Posterior cingulate gyrus (tissue), 11 donors: ENCODE measurements at places on chromosomes 16 and 17.

- no peak for DNase-seq
Observed at GRCh38 chr16:71956486-71956885, 43.7 kb downstream of the PKD1L3 start.

DNA sequence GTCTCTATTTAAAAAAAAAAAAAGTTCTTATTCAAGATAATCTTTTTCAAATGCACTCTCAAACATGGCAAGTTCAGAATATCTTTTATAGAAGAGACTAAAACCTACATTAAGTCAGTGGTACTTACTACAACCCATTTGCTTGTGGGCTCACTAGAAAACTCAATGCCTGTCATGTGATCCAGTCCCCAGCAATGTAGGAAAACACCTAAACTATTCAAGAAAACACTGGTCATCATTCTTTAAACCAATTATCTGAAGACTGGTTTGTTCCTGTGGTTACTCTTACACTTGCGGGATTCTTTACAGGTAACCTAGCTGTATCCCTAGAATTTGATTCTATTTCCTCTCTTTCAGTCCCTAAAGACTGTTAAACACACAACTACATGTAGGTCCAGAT, 19.6 kb downstream of the MED13 start:
- DNase-seq: no peak

DNA sequence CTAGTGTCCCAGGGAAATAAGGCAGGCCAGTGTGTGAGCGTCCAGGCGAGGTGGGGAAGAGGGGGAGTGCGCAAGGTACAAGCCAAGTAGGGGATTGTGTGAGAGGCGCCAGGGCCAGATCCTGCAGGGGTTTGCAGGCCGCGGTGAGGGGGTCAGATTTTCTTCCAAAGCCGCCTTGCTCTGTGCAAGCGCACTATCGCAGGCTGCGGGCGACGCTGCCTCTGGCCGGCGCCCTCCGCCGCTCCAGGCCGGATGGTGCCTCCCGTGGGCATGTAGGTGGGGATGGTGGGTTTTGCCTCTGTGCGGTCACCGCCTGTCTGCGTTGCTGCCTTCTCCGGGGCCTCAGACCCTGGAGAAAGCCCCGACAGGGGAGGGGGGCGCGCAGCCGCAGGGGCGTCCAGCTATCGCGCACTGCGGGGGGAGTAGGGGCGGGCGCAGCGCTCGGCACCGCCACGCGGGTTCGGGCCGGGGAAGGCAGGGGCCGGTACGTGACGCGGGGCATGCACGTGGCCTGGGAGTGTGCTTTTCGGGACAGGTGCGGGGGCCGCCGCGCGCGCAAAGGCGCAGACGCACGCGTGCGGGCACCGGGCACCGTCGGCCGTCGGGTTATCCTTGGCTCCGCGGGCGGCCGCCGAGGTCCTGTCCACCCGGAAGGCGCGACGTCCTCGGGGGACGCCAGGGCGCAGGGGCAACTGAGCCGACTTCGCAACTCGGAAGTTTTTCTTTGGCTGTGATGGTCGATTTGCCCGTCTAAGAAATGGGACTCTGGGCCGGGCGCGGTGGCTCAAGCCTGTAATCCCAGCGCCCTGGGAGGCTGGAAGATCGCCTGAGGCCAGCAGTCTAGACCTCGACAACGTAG, 1.1 kb upstream of the HAPSTR1 start:
- DNase-seq: no peak

GRCh38 chr17:43905985-43906852, 1.1 kb downstream of the MPP2 start:
- DNase-seq: peak; percentile 87

DNA sequence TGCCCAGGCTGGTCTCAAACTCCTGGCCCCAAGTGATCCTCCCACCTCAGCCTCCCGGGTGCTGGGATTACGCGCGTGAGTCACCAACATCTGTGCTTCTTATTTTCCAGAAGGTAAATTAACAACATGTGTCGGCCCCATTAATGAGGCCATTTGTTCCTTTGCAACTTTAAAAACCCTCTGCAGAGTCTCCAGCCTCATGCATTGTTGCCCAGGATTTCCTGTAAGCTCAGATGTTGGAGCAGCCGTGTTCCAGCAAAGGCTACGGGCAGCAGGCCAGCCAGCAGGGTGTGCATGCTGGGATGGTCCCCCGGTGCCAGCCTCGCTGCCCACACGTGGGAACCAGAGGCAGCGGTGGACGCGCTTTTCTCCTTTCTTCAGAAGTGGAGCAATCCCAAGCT, 19.1 kb upstream of the HEXD start:
- DNase-seq: peak; percentile 39

GRCh38 chr16:87765473-87765775, 362 bp downstream of the KLHDC4 start:
- DNase-seq: no peak

DNA sequence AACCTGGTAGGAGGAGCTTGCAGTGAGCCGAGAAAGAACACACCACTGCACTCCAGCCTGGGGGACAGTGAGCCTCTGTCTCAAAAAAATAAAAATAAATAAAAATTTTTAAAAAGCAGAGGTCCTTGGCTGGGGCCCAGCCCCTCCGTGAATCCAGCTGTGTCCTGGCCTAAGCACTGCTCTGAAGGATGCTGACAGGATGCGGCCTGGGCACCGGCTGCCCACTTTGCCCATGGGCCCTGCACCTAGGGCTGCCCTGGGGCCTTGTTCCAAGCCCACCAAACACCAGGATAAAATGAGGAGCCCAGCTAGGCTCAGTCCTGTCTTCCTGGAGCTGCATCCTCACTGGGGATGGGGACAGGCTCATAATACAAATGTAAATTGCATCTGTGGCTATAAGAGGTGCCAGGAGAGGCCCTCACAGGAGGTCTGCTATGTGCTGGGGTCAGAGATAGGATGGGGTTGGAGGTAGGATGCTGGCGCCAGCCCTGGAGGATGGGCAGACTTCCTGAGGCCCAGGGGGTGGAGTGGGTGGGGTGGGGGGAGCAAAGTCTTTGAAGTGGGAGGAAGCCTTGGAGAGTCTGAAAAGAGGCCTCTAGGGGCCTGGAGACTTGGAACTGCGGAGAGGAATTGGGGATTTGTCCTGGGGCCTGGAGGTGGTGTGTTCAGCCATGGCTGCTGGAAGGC, 6.2 kb downstream of the C16orf89 start:
- no peak for DNase-seq

- no peak for DNase-seq
Observed at GRCh38 chr17:70961341-70961740, 792.0 kb downstream of the KCNJ2 start.

GRCh38 chr16:30927789-30928378, 4.5 kb downstream of the FBXL19 start:
- DNase-seq: peak; percentile 78

DNA sequence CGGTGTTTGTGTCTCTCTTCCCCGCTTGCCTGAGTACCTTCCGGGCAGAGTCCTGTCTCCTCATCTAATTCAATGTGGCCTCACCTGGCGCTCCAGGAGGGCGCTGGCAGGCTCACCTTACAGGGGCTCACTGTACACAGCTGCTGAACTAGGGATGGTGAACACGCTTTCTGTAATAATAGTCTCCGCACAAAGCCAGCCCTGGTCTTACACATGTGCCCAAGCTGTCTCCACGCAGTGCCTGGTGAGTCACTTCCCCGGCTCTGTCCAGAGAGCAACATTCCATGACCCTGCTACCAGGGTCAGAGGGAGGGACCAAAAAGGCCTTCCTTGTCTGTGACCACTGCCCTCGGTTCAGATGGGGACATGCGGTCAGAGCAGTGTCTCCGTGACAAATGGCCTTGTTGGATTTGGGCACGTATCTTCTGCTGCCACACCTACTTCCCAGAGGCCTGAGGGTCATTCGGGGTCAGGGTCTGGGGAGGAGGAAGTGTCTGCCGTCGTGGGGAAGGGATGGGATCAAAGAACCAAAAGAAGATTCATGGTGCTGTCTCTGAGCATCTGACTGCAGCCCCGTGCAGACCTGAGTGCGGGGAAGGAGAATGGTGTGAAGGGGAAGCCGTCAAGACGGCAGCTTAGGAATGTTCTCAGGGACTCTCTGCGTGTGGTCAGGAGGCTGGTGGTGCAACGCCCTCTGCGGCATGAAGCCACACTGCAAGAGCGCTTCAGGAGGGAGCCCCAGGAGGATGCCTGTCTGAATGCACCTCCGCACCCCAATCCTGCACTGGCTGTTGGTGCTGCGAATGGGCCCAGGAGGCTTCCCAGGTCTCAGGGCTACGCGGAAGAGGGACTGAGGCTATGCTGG, 68.8 kb downstream of the IL21R start:
- DNase-seq: peak; percentile 5

DNA sequence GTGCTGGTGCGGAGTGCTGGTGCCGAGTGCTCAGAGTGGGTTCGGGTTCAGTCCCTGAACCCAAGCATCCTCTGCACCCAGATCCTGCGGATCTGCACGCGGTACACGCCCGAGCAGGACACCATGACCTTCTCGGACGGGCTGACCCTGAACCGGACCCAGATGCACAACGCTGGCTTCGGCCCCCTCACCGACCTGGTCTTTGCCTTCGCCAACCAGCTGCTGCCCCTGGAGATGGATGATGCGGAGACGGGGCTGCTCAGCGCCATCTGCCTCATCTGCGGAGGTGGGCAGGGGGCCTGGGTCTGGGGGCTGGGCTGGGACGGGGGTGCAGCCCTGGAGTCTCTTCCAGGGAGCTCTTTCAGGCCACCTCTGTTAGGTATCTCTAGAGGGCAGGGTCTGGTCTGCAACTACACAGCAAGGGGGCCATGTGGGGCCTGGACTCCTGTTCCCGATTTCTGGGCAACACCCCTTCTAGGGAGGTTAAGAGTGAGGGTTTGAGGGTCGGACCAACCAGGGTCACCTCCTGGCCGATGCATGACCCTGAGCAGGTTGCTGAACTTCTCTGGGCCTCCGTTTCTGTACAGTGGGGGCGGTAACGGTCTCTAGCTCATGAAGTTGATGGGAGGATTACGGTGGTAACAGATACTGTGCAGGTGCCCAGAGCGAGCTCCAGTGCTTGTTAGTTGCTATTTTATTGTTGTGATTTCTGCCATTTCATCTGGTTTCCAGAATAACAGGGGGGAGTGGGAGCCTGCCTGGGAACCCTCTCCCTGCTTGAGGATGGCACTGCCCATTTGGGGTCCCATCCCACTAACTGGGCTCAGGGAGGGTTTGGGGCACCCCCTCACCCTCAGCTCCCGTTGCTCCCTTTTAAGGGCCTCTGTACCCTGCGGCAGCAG, 10.1 kb downstream of the GJD3 start:
- no peak for DNase-seq

- no peak for DNase-seq
Observed at GRCh38 chr16:1781758-1782407, 488 bp downstream of the SPSB3 start.

- DNase-seq: no peak
Observed at GRCh38 chr17:58991718-58992331, 114.9 kb downstream of the TRIM37 start.

- no peak for DNase-seq
Observed at GRCh38 chr17:82355770-82356427, 3.1 kb upstream of the TEX19 start.

GRCh38 chr17:49523706-49524472, 28.8 kb downstream of the NGFR start:
- DNase-seq: no peak

GRCh38 chr16:73232555-73233328, 184.8 kb upstream of the ZFHX3 start:
- peak; percentile 20 for DNase-seq

- no peak for DNase-seq
Observed at GRCh38 chr17:29918016-29918415, 12.0 kb downstream of the SSH2 start.

GRCh38 chr16:75208242-75208825, 1.4 kb upstream of the CTRB2 start:
- DNase-seq: no peak

GRCh38 chr17:27544350-27545131, 86.4 kb upstream of the LGALS9 start:
- DNase-seq: no peak

GRCh38 chr17:2198927-2199326, 104.7 kb downstream of the SMG6 start:
- no peak for DNase-seq

DNA sequence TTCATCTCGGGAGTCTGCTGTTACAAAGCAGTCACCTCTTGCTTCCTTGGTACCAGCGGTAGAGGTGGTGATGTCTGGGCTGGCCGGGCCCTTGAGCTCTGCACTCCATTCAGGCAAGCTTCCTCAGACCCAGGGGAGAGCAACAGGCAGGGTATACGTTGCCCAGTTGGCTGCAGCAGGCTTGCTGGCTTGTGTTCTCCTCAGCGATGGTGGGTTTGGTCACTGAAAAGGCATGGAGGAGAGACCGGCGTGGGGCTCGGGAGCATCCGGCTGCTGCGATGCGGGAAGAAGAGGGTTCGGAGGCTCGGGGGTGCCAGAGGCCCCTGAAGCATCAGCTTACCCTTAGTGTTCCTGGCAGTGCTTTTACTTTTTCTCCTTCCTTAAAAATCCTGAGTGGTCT, 25.8 kb downstream of the SAP30BP start:
- DNase-seq: no peak

- no peak for DNase-seq
Observed at GRCh38 chr16:47905771-47906170, 250.0 kb downstream of the ABCC12 start.

DNA sequence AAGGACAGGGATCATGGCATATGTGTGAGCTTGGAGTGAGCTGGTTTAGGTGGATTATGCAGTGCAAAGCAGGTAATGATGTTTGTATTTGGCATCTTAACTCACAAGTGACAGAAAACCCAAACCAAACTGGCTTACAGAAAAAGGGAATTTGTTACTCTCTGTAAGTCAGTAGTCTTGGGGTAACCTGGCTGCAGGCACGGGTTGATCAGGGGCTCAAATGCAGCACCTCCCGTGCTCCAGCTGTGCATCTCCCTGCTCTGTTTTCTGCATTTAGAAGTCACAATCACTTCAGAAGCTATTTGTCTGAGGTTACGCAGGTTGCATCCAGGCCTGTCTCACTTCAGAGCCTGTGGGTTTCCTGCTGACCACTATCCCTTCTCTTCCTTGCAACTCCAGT, 354.3 kb downstream of the CPPED1 start:
- no peak for DNase-seq

- no peak for DNase-seq
Observed at GRCh38 chr17:42403150-42403549, 14.9 kb upstream of the STAT3 start.

DNA sequence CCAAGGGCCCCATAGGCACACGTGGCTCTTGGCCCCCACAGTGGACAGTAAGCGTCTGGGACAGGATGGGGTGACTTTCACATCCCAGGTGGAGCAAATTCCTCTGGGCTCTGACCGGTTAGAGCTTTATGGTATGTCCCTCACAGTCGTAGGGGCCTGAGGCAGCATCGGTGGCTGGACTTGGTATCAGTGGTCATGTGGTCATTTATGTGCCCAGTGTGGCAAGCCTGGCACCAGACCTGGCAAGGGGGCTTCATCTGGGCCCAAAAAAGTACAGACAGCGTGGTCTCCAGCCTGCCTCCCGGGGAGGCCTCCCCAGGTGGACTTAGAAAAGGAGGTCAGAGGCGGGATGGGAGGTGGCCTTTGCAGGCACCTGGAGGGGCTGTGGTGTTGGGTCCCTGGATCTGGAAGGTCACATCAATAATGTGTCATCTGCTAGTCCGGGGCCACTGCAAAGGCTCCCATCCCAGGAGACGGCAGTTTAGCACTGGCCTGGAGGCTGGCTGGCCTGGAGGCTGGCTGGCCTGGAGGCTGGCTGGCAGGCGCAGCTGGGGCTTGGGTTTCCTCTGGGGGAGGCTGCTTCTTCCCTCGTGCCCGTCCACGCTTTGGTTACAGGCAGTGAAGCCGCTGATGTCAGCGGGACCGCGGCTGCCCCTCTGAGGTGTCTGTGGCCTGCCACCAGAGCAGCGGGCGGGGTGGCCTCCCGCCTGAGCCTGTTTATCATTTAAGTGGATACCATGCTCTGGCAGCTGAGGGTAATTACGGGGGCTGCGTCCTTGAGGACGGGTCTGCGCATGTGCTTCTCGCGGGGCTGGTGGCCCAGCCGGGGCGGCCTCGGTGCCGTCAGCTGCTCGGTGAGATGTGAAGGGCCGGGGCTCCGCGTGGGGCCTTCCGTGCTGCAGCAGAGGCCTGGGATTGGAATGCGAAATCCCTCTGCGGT, 20.7 kb upstream of the CBX4 start:
- no peak for DNase-seq
